Glutamatergic neuron (in vitro differentiated cells): ENCODE measurements at places on chromosomes 3 and 15. TPM values are rescaled to one million over a fixed set of nuclear protein-coding genes. Genes with fewer than 3 reads are reported as not detected.

Gene WDR93
- not detected for total RNA-seq

Gene SLC12A8
- total RNA-seq: 2.4 TPM

Gene SKOR1
- 4.0 TPM for total RNA-seq

Gene CHST2
- 51.7 TPM for total RNA-seq

Gene SNX22
- 4.6 TPM for total RNA-seq

Gene ANKRD63
- total RNA-seq: not detected

Gene SPCS1
- 62.4 TPM for total RNA-seq

Gene THSD4
- total RNA-seq: 12.3 TPM

Gene ITIH1
- not detected for total RNA-seq

Gene GOLGA8J
- not detected for total RNA-seq

- no peak for DNase-seq
These were observed 75.4 kb upstream of the PLAAT1 start for GRCh38 chr3:193165431-193166120.

- DNase-seq: no peak
These were observed 223.2 kb upstream of the THBS1 start for GRCh38 chr15:39357480-39358268.

- no peak for DNase-seq
These were observed 27.7 kb downstream of the HES1 start for GRCh38 chr3:194163697-194164096.

GRCh38 chr3:38634111-38634510 lies 15.4 kb downstream of the SCN5A start:
- no peak for DNase-seq

DNA sequence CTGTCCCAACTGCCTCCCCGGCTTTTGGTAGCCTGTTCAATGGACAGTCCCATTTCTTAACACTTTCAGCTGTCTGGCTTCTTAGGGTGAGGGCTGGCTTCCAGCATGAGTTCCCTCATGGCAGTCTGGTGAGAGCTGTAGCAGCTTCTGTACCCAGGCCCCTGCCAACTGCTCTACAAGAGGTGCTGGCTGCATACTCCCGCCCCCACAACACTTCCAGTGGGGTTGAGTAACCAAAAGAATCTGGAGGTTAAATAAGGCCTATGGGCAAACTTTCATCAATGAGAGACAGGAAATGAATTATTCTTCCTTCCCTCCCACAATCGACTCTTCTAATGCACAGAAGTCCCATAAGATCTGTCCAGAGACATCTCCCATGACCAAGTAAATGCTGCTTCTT lies 145.0 kb downstream of the NEK10 start:
- DNase-seq: no peak

GRCh38 chr3:137988152-137988551 lies 21.8 kb upstream of the CLDN18 start:
- no peak for DNase-seq

GRCh38 chr15:48547286-48547685 lies 98.2 kb downstream of the FBN1 start:
- DNase-seq: no peak

- DNase-seq: no peak
These were observed 99.9 kb downstream of the CACNA1D start for GRCh38 chr3:53594276-53594675.

GRCh38 chr15:66027268-66027805 lies 158.0 kb downstream of the RAB11A start:
- DNase-seq: no peak

DNA sequence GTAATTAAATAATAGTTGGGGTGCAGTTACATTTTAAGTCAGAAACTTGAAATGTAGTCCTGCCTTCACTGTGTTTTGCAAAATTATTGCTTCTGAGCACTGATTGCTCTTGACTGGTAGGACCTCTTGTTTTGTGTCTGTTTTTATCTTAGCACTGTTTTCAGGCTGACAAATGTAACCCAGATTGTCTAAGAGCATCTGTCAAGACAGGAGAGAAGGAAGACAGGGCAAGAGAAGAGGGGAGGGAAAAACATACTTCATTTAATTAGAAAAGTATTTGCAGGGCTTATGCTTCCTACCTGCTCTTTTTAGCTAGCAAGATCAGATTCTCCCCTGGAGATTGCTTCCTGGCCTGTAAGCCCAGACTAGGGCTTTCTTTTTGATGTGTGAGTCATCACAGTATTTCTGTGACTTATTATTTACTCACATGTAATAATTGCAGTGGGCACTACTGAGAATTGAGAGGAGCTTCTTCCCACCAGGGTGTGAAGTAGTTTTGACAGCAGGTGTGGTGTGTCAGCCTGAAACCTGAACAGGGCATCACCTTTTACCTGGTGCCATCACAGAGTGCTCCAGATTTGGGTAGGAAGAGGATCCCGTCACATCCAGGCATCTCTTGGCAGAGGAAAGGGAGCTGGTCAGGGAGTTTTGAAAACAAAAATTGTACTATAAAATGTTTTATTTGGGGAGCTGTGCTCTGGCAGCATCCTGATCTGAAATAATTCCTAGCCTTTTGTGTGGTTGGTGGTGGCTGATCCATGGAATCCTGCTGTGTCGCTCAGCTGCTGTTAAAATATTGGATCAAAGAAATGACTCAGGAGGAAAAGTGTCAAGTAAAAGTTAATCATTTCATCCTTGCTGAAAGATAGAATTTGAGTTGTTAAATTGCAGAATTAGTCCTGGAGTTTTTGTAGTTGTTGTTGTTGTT lies 98.2 kb downstream of the TMEM108 start:
- no peak for DNase-seq

- no peak for DNase-seq
These were observed 162.9 kb upstream of the NR2E3 start for GRCh38 chr15:71647487-71647808.

GRCh38 chr3:156040041-156040440 lies 80.3 kb upstream of the KCNAB1 start:
- no peak for DNase-seq

- DNase-seq: no peak
These were observed 10.8 kb downstream of the ZDHHC3 start for GRCh38 chr3:44965165-44965564.

DNA sequence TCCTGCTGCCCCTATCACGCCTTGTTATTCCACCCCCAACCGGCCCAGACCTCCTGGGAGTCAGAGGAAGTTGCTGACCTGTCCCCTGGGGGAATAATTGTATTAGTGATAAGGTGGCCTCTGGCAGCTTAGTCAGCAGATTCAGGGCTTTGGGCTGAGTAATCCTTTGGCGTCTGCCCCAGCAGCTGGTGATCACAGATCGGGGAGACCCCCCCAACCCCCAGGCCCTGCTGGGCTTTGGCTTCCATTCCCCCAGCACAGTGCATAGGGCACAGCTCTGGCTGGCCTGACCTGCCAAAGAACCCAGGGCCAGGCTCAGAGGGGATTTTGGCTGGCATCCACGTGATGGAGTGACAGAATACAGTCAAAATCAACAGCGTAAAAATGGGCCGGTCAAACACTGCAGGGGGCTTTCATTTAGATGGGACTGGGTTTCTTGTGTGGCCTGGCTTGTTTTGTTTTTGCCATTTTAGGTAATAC lies 3.9 kb upstream of the NR2E3 start:
- no peak for DNase-seq

DNA sequence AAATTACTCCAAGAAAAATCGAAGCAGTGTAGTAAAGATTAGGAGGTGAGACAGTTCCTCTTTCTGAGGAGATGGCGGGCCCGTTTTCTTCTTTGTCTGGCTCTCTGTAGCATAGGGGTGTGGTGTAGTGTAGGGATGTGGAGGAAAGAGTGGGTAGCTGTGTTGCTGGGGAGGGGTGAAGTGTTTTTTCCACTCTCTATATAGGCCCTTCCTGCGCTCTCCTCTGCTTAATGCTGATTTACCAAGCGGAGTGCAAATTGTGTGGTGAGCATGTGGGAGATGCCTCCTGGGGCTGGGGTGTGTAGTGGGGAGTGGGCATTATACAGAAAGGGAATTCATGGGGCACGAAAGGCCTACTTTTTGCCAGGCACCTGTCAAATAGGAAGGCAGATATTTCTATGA lies 94.9 kb downstream of the ST6GAL1 start:
- DNase-seq: no peak

GRCh38 chr15:27414168-27414870 lies 443.3 kb downstream of the GABRG3 start:
- no peak for DNase-seq

DNA sequence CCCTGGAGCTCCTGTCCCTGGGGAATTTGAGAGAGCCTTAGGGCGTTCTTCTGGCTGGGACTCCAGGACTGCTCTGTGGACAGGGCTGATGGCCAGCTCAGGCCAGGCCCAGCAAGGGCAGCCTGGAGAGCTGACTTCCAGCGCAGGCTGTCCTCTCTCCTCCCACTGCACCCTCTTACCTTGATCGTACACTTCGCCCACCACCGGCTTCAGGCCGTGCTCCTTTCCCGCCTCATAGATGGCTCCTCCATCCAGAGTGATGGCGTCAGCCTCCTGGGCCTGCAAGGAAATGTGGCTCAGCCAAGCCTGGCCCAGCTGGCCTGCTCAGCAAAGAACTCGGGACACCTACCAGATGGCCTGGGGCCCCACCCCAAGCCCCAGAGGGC lies 3.1 kb downstream of the MELTF start:
- DNase-seq: peak; percentile 58

DNA sequence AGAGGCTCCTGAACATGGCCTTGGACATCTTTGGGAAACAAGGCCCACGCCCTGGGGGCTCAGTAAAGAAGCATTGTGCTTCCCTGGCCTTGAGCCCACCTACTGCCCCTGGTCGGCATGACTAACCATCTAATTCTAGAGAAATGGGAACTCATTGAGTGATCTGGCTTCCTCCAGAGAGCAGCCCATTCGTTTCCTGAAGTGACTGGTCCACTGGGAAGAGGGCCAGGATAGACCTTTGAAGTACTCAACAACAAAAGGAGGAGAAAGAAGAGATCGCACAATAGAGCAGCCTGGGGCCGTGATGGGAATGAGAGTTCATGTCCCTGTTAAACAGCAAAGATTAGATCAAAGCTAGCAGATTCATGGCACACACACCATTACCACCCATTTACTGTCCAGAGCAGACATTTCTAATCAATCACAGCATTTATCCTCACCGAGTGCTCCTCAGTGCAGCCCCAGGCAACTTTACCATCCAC lies 514.4 kb upstream of the PROK2 start:
- DNase-seq: no peak

GRCh38 chr15:81052046-81052445 lies 51.3 kb downstream of the TLNRD1 start:
- DNase-seq: no peak

DNA sequence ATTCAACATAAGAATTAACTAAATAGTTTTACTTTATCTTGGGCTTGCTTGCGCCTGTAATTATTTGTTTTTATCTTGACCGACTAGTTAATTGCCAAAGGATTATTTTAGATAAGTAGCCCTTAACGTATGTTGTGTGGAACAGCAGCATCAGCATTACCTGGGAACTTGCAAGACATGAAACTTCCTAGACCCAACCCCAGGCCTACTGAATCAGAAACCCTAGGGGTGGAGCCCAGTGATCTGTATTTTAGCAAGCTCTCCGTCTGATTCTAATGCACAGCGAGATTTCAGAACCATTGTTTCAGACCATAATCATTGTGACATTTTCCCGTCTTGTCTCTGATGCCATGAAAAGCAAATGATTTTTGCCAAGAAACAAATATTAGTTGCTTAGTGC lies 31.1 kb downstream of the FILIP1L start:
- no peak for DNase-seq

- DNase-seq: no peak
These were observed 11.0 kb downstream of the PGPEP1L start for GRCh38 chr15:98996624-98997023.

DNA sequence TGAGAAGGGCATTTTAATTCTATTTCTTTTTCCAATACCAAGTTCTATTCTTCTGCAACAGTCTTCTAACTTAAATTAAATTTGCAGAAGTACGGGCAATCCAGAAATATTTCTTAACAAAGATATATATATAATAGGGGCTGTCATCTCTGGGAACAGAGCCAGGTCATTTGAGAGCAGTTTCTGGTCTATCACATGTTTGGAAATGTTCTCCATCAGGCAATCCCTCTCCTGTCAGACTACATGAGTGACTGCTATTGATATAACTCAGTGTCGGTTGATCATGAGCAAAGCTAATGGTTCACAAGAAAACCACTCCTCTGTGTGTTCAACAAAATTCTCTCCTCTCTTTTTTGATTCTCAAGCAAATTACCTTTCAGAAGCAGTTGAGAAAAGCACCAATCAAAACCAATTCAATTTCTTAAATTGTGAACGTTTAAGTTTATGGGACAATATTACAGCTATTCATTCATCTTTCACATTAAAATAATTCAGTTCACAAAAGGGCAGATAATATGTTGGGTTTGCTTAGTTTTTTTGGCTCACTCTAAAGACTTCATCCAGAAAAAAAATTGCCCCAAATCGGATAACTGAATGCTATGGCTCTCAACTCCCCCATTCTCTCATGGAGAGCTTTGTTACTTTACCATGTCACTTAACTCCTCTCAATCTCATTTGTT lies 152.9 kb upstream of the TGFBR2 start:
- DNase-seq: no peak

DNA sequence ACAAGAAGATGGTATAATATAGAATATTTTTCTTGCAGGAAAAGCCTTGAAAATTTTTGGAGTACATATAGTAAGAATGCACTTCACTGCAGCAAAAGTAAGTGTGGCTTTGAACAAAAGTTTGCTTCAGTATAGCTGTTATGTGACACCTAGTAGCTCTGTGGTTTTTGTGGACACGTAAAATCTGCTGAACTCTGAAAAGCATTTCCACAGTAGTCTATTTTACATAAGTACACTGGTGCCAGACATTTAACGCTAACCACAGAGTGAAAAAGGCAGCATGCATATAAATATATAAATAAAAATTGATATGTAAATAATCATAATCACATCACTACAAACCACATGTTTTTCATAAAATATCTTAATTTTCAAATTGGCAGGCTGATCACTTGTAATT lies 39.8 kb downstream of the CGGBP1 start:
- DNase-seq: no peak

GRCh38 chr3:114427285-114428043 lies 133.6 kb downstream of the TIGIT start:
- no peak for DNase-seq

GRCh38 chr3:53643757-53644156 lies 149.3 kb downstream of the CACNA1D start:
- peak; percentile 41 for DNase-seq
